CD4-positive, alpha-beta T cell (primary cell): ENCODE measurements at places on chromosomes 13 and 19.

DNA sequence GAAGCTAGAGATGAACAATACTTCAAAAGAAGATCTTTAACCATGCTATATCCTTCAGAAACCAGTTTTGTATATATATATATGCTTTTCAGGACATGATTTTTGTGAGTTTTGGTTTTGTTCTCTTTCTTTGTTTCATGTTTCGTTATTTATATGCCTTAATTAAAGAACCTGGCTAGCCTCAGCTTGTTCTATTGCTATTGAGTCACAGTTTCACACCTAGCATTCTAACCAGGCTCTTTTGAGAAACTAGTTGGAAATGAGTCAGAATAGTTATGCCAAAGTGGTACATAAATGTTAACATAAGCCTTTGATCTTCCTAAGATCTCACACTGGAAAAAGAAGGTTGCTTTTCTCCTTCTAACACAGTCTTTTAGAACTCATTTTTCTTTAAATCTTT, 1925.2 kb downstream of the OLFM4 start:
- no peak for DNase-seq

DNA sequence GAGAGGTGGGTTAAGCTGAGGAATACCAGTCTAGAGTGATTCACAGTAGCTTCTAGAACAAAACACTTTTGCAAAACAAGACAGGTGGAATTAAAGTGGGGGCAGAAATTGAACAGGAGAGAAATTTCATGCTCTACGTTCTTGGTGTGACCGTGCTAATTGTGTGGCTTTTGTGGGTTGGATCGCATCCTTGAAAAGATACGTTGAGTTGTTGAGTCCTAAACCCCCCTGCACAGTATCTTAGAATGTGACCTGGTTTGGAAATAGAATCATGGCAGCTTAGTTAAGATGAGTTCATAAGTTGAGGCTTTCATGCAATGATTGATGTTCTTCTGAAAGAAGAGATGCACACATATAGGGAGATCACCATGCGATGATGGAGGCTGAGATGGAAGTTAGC, 308.2 kb downstream of the ATP8A2 start:
- DNase-seq, result no peak

DNA sequence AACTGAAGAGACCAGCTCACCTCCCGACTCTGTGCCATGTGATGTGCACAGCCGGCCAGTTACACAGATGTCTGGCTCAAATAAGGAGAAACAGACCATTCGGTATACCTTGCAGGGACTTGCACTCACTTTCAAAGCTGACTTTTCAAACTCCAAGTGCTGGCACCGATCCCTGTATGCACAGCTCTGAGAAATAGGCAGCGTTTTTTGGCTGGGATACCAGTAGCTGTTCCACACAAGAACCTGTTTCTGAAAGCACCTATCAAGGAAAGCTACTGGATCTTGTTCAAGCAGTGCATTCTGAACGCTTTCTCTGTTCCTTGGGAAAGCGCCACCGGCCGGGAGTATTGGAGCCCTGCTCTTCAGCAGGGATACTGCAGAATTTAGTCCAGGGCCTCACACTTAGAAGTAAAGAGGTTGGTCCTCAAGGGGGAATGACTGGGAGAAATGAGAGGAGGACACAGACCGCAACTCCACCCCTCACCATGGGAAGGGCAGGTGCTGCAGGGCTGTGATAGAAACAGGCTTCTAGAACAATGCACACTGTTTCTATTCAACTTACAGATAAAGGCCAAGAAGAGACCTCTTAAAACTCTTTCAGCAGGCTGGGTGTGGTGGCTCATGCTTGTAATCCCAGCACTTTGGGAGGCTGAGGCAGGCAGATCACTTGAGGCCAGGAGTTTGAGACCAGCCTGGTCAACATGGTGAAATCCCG, 53.6 kb upstream of the PABPC3 start:
- DNase-seq, result no peak

DNA sequence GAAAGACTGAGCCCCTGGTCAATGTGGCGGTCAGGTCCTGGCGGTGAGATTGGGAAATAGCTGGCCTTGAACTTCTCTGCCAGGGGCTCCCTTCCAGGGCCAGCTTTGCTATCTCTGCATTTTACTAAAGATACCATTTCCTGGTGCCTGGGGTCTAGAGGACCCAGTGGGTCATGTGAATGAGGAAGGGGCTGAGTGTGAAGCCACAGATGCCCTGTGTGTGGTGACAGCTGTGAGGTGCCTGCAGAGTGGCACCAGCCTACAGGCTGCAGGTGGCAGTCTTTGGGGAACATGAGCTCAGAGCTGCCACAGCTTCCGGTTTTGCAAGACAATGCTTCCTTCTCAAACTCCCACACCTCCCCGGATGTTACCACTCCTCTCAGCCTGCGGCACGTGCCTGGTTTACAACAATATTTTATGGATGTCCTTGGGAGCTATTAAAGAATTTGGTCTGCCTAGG, 5.2 kb upstream of the MLNR start:
- peak; percentile 16 for DNase-seq

- DNase-seq, result no peak
Observed at GRCh38 chr13:43268632-43269031, 245.2 kb downstream of the DNAJC15 start.

DNA sequence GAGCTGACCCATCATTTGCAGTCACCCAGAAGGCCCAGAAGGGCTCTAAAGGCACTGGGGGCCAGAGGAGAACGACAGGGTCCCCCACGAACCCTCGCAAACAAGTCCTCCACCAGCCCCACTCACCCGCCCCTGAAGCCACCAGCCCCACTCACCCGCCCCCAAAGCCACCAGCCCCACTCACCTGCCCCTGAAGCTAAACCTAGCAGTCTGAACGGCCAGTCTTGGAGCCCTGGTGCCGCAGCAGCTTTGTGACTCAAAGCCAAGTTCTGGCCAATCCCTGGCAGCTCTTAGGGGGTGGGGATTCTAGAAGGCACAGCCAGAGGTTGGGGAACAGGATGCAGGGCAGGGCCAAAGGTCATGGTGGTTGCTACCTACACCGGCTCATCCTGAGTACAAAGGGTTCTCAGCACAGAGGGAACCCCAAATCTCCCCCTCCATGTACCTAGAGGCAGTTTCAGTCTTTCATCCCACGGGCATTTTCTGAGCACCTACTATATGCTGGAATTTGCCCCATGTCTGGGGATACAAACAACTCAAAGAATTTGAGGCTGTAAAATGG, at the start of gene IQCN:
TSS of gene IQCN (minus strand) at position 234 of the 562 bp plus-strand sequence. CDS start 4,974 bp downstream, outside the sequence.
- no peak for DNase-seq

GRCh38 chr19:13835791-13836723, 40.8 kb downstream of the ZSWIM4 start:
- DNase-seq, result no peak

DNA sequence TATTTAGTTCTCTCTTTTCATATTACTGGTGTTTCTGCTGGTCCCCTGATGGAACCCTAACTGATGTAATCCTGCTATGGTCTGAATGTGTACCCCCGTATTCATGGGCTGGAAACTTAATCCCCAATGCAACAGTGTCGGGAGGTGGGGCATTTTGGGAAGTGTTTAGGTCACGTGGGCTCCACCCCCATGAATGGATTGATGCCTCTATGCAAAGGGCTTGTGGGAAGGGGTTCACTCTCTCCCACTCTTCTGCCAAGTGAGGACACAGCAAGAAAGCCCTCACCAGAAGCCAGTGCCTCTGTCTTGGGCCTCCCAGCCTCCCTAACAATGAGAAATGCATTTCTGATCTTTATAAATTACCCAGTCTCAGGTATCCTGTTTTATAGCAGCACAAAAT, 21.2 kb upstream of the UBAC2 start:
- DNase-seq, result no peak

GRCh38 chr13:81089371-81090157, 748.6 kb upstream of the SPRY2 start:
- DNase-seq, result no peak

GRCh38 chr13:59607780-59608233, 555.9 kb downstream of the DIAPH3 start:
- DNase-seq, result no peak

DNA sequence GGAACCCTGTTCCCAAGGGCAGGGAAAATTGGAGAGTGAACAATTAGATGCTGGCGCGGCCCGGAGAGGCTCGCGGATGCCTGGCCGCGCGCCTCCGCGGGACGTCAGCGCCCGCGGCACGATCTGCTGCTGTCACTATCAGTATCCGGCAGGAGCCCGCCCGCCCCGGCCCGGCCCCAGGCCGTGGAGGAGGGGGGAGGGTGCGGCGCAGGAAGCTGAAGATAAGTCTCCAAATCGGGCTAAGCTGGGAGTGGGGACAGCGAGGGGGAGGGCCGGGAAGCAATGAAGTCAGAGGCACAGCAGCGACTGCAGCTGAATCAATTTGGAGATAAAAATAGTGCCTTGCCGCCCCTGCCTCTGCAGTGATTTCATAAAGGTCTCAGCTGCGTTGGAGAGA, 441.5 kb upstream of the KLF12 start:
- peak; percentile 50 for DNase-seq

- DNase-seq, result no peak
Observed at GRCh38 chr13:114237415-114238112, 2.9 kb downstream of the CDC16 start.

DNA sequence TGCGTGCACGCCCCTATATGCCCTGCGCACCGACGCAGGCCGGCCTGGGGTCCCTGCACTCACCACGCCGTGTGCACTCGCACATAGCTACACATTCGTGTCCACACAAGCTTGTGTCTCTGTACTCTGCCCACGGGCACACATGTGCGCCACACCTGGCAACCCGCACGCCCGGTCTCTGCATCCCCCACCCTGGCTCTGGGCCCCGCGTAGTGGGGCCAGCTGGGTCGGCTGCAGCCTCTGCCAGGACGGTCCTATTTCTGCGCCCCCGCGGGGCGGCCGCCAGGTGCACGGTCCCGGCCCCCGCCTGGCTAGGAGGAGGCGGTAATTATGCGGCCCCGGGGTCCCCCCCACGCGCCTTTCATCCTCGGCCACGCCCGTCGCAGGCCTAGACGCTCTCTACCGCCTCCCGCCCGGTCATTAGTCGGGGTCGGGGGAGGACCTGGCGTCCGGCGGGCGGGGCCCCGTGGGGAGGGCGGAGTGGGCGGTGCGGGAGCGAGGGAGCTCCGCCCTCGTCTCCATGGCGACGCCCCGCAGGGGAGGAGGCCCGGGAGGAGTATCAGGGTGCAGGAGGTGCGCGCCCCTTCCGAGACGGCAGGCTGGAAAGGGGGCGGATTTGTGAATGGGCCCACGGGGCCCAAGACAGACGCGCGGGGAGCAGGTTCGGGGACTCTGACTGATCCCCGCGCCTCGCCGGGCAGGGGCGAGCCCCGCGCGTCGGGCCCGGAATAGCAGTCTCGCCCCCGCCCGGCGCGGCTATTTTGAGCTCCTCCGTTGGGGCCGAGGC, 2.8 kb upstream of the CIRBP start:
- peak; percentile 77 for DNase-seq

DNA sequence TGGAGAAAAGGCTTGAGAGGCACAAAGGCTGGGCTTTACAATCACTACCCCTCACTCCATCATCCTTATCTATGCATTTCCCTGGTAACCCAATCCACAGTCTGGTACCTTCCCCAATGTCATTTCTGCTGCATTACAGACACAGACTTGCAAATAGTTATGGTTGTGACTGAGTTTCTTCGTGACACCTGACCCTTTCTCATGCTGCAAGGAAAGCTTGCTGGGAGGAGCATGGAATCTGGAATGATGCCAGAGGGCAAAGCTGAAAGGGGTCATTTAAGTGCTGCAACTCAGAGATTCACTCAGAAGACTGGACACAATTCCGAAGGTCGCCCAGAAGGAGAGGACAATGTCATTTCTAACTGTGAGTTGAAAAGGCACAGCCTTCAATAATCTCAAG, at the start of gene LGALS16:
TSS of gene LGALS16 (plus strand) at position 301 of the 400 bp plus-strand sequence. CDS start at position 350, 49 bp downstream.
- no peak for DNase-seq

DNA sequence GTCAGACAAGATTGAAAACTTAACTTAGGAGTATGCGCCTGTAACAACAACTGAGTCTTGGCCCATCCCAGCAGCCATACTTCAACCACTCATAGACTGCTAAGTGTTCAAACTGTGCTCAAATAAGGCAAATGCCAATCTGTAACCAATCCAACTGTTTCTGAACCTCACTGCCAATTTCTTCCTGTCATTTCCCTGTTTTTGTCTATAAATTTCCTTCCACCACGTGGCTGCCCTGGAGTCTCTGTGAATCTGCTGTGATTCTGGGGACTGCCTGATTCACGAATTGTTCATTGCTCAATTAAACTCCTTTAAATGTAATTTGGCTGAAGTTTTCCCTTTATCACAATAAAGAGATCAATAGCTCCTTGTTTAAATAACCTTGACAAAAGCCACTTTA, 50.8 kb upstream of the FREM2 start:
- DNase-seq, result no peak

DNA sequence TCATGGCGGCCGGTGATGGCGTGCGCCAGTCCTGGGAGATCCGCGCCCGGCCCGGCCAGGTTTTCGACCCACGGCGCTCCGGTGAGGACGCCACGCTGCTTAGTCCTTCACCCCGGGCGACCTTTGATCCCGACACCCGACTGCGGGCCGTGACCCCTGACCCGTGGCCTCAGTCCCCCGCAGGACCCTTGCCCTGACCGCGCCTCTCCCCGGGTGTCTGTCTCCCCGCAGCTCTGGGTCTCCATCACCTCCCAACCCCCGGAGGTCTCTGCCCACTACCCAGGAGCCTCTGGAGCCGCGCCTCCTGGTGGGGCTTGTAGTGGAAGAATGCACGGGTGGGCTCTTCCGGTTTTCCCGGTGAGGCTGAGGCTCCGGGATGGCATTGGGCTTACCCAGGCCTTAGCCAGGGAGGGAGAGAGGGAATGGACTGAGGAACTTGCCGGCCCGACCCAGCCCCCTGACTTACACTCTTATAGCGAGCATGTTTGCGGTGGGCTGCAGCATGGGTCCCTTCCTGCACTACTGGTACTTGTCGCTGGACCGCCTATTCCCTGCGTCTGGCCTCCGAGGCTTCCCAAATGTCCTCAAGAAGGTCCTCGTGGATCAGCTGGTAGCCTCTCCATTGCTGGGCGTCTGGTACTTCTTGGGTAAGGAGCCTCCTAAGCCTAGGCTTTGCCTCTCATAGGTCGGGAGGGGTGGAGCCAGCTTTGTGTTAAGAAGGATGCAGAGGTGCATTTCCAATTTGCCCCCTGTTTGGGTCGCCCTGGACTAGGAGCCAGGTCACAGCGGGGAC, 566 bp downstream of the MPV17L2 start:
- DNase-seq, result no peak

DNA sequence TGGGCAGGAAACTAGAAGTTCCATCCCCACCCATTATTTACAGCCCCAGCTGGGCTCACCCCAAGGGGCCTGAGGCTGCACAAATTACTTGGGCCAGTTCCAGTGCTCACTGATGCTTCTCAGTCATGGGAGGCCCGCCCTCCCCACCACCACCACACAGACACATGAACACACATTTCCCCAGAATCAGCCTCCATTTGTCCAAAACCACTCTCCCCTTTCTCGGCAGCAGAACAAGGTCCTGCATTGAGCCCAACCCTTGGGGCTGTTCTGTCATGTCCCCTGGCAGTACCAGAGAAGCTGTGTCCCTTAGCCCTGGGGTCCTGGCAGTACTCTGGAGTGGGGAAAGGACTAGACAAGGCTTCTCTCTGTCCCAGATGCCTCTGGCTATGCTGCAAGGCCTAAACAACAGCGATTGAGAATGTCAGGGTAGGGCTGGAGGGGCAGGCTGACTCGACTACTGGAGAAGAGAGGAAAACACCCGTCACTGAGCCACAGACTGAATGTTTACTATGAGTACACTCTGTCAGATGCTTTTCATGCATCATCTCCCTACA, 21.8 kb downstream of the SAMD4B start:
- no peak for DNase-seq
